Activated naive CD4-positive, alpha-beta T cell treated with anti-CD3 and anti-CD28 coated beads, Interleukin-2, amount 10 ng/mL, durations not matched to agents 7 days and 5 days (primary cell): ENCODE measurements at places on chromosomes 4 and X.

DNA sequence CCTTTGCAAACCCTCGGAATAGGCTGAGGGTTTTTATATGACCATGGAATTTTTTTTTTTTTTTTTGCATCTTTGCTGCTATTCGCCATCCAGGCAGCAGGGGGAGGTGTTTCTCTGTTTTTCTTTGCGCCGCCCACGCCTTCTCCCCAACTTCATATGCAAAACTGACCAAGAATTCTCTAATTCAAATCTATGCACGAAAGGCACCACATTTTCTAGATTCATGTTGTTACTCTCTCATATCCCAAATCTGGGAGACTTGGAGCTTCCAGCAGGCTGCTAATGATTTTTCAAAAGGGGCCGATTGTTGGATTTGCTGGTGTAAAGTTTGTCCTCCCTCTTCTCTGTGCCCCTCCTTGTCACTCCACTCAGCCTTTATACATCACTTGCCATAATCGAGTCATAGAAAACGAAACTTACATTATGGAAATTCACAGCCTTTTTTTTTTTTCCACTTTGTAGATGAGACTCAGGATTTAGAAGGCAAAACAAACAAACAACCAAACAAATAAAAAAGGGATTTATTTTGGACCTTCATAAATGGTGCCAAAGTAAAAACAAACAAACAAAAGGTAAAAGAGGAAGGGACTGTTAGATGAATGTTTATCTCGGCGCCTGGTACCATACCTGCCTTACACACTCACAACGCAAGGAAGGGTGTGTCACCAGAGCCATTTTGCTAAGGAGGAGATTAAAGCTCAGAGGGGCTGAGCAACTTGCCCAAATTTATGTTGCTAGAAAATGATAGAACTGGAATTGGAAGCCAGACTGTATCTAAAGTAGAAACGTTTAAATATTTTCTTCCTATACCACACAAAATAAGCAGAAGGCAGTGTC lies 29.3 kb upstream of the BOD1L1 start:
- peaks cover 12% of the 10 kb centered on the region for H3K4me1 ChIP-seq
- peaks cover 21% of the 10 kb centered on the region for H3K27me3 ChIP-seq
- peak; percentile 66 for DNase-seq

DNA sequence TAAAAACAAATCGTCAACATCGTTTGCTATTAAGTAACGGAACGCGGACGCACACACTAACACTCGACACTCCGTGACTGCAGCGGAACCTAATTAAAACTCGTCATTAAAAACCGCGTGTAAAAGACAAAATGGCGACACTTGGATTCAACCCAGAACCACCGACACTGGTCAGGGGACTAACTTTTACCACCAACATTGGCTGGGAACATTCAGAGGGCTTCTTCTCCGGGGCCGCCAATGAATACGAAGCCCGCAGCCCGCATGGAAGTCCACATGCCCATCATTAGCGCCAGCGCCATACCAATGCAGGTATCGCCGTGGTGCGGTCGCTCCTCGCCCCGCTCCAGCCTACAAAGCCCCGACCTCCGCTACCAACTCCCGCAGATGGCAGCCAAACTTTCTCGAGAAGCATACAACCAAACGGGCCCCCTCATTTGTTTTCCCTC lies 498 bp downstream of the RBMX start:
- H3K27me3 ChIP-seq, result peaks cover 4% of the 10 kb centered on the region
- peak overlapping the region; percentile 99 for H3K27ac ChIP-seq
- H3K4me3 ChIP-seq, result peak overlapping the region; percentile 99

DNA sequence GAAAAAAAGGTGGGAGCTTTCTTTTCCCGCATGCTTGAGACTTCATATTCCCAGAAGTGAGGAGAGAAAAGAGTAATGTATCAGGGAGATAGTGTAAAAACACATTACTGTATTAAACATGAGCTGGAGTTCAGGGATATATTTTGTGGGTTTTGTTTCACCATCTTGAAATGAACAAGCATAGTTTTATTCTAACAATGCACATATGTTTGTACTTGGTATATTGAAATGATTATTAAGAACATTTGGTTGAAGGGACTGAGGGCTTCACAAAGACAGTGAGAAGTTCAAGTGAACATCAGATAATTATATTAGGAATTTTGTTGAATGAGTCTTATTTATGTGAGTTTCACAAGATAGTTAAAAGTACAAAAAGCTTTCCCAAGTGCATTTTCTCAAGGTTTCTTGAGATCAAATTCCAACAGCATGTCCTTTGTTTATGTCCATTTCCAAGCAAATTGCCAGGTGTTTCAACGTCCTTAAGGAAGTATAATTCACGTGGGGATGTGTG lies 368.8 kb downstream of the ANKRD50 start:
- no peaks in the 10 kb centered on the region for H3K36me3 ChIP-seq
- no peak overlapping the region for H3K27ac ChIP-seq
- no peaks in the 10 kb centered on the region for H3K4me1 ChIP-seq
- no peak for DNase-seq

- DNase-seq, result no peak
- no peak overlapping the region for H3K4me3 ChIP-seq
- no peaks in the 10 kb centered on the region for H3K36me3 ChIP-seq
- no peak overlapping the region for H3K27ac ChIP-seq
Observed at GRCh38 chr4:67101612-67102011, 443.7 kb downstream of the CENPC start.

- no peak for DNase-seq
- no peaks in the 10 kb centered on the region for H3K27me3 ChIP-seq
- no peaks in the 10 kb centered on the region for H3K36me3 ChIP-seq
Observed at GRCh38 chr4:14792702-14793227, 209.5 kb upstream of the CPEB2 start.

GRCh38 chr4:72974694-72975487 lies 94.6 kb downstream of the COX18 start:
- peaks cover 7% of the 10 kb centered on the region for H3K27me3 ChIP-seq
- H3K4me1 ChIP-seq, result no peaks in the 10 kb centered on the region
- no peak overlapping the region for H3K27ac ChIP-seq
- no peak for DNase-seq
- H3K36me3 ChIP-seq, result no peaks in the 10 kb centered on the region

GRCh38 chr4:140078366-140078765 lies 75.6 kb downstream of the MAML3 start:
- peaks cover 31% of the 10 kb centered on the region for H3K4me1 ChIP-seq
- H3K27me3 ChIP-seq, result peaks cover 39% of the 10 kb centered on the region
- H3K36me3 ChIP-seq, result peaks cover 5% of the 10 kb centered on the region

DNA sequence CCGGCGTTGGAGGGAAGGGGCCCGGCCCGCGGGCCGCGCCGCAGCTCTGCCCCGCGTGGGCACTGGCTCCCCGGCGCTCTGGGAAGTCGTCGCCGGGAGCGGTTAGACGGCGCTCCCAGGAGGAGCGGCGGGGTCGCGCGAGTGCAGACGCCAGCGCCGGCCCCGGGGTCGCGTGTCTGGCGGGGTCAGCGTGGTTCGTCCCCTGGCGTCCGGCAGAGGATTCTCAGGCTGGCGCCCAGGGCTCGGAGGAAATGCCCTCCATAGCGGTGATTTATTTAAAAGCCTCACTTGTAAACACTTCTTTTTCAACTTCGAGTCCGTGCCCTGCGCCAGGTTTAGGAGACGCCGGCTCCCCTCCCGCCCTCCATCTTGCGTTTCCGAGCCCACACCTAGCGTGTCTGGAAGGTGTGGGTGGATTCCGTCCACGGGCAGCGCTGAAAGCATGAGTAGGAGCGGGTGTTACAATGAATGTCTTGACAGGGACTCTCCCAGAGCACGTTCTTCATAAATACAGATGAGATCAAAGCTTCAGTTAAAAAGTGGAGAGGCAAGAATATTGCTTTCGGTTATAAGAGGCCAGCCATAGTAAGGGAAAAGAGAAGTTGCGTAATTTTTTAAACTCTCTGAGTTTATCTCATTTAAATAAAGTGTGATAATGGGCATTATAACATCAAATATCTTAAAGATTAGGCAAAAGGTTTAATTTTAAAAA lies 692 bp downstream of the FAM241A start:
- peaks cover 40% of the 10 kb centered on the region for H3K4me1 ChIP-seq
- no peaks in the 10 kb centered on the region for H3K36me3 ChIP-seq
- no peaks in the 10 kb centered on the region for H3K27me3 ChIP-seq
- peak overlapping the region; percentile 82 for H3K4me3 ChIP-seq
- peak overlapping the region; percentile 80 for H3K27ac ChIP-seq

DNA sequence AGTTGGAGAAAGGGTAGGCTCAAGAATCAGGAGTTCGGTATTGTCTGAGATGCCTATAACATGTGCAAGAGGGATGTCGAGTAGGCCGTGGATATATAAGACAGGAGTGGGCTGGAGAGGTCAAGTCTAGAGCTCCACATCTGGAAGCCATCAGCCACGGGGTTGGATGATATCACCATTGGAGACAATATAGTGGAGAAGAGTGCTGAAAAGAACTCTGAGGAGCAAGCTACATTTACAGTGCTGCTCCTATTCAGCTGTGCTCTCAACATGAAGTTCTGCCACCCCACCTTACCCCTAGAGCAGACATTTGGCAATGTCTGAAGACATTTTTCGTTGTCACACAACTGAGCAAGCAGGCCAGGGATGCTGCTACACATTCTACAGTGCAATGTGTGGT lies 20.9 kb upstream of the PLAC1 start:
- no peaks in the 10 kb centered on the region for H3K4me1 ChIP-seq
- DNase-seq, result no peak

- H3K27me3 ChIP-seq, result peaks cover 8% of the 10 kb centered on the region
- no peak overlapping the region for H3K4me3 ChIP-seq
- H3K27ac ChIP-seq, result no peak overlapping the region
- H3K4me1 ChIP-seq, result peaks cover 4% of the 10 kb centered on the region
Observed at GRCh38 chr4:24995346-24995919, 35.3 kb downstream of the LGI2 start.

DNA sequence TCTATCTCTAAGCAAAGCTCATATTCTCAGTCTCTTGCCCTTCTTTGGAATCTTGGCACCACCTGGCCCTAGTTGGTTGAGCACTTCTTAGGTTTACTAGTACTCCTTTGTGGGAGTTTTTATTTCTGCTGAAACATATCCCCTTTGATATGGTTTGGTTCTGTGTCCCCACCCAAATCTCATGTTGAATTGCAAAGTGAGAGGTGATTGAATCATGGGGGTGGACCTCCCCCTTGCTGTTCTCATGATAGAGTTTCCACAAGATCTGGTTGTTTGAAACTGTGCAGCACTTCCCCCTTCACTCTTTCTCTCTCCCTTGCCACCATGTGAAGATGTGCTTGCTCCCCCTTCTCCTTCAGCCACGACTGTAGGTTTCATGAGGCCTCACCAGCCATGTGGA lies 22.2 kb upstream of the SYNPO2 start:
- H3K36me3 ChIP-seq, result no peaks in the 10 kb centered on the region
- no peak for DNase-seq
- no peak overlapping the region for H3K4me3 ChIP-seq
- H3K27me3 ChIP-seq, result peaks cover 7% of the 10 kb centered on the region
- H3K4me1 ChIP-seq, result peaks cover 4% of the 10 kb centered on the region
